CD4-positive, alpha-beta T cell treated with Interleukin-2 at 100 ng/mL for 4 hours (primary cell): ENCODE measurements at places on chromosomes 13 and 19.

- no peak for DNase-seq
Observed at GRCh38 chr13:36891752-36892151, 28.3 kb downstream of the SMAD9 start.

- DNase-seq = no peak
Observed at GRCh38 chr19:16940626-16941025, 51.8 kb downstream of the F2RL3 start.

DNA sequence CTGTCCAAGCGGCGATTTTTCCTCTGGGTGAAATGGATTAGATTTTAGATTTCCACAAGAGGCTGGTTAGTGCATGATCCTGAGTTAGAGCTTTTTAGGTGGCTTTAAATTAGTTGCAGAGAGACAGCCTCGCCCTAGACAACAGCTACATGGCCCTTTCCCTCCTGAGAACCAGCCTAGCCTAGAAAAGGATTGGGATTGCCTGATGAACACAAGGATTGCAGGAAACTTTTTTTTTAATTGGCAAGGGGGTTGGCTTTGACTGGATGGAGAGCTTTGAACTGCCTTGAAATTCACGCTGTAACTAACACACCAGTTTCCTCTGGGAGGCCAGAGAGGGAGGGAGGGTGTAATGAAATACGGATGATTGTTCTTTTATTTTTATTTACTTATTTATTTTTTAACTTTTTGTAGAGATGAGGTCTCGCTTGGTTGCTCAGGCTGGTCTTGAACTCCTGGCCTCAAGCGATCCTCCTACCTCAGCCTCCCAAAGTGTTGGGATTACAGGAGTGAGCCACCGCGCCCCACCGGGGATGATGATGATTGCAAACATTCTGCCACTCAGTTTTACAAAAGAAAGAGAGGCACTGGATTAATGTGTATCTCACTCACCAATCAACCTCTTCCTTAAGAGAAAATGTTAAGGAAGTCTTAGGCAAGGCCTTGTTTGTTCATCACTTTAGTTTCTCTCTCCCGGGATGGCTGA, 1.9 kb downstream of the LDLR start:
- no peak for DNase-seq

DNA sequence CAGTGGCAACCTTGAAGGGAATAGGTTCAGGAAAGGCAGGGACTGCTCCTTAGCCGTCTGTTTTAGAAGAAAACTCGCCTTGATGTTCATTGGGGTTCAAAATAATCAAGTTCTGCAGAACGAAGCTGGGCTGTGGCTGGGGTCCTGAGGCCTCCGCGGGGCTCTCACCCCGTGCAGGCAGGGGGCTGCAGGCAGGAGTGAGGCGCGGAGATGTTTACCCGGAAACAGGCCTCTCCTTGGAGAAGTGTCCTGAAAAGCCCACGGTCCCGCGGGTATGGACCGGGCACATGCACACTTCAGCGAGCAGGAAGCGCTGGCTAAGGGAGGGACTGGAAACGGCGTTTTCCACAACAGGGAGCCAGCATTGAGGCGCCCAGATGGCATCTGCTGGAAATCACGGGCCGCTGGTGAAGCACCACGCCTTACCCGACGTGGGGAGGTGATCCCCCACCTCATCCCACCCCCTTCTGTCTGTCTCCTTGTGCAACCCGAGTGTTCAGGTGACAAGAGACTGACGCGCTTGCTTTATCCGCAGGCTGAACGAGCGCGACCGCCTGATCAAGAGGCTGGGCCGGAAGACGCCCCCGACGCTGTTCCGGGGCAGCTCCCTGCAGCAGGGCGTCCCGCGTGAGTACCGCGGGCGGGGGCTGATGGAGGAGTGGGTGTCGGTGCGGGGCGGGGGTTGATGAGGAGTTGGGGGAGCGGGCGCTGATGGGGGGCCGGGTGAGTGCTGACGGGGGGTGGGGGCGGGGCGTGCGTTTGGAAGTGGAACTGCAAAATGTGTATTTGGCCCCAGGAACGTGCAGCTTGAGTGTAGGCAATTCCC, 39.6 kb downstream of the SHISA2 start:
- DNase-seq = peak; percentile 39

- peak; percentile 47 for DNase-seq
Observed at GRCh38 chr13:27533155-27533643, 82.8 kb upstream of the MTIF3 start.

DNA sequence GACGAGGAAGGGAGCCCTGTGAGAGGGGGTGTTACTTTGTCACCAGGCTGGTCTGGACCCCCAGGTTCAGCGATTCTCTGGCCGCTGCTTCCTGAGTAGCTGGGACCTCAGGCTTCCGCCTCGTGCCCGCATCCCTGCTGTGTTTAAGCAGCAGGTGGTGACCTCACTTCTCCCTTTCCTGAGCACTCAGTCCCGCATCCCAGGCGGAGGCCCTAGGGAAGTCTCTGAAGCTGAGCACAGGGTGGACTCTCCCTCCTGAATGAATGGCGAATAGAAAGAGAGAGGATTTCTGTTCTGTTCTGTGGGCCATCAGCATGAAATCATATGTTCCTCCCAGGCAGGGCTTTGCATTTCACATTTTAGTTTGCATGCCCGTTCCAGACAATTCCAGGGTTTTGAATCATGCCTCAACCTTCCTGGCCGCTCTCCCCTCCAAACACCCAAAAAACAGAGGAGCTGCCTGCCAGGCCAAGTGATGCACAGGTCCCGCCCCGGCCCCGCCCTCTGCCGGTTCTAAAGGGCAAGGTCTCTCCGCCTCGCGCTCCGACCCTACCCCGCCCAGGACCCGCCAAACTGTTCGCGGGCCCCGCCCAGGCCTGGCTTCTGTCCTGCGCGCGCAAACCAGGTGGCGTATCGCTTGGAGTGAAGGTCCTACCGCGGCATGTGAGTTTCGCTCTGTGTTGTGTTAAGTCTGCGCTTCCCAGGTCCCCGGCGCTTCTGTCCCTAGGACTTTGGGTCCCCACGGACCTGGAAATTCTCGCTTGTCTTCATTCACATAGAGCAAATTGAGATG, 35.1 kb upstream of the ZNF808 start:
- no peak for DNase-seq

DNA sequence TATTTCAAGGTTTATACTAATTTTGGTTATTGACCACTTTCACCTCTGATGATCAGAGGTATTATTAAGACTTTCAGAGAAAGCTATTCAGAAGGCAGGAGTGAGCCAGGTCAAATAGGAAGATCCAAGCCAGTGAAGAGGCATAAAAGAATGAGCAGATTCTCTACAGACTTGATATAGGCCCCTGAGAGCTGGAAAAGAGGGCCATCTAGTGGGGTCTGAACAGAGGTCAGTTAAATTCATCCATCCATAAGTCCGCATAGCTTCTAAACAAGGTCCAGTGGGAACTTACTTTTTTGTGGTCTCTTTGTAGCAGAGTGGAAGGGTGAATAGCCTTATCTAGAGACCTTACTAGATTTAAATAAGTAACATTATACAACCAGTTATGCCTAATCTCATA, 126.6 kb upstream of the UFM1 start:
- DNase-seq = no peak

- no peak for DNase-seq
Observed at GRCh38 chr13:44107357-44108121, 227.8 kb downstream of the LACC1 start.

DNA sequence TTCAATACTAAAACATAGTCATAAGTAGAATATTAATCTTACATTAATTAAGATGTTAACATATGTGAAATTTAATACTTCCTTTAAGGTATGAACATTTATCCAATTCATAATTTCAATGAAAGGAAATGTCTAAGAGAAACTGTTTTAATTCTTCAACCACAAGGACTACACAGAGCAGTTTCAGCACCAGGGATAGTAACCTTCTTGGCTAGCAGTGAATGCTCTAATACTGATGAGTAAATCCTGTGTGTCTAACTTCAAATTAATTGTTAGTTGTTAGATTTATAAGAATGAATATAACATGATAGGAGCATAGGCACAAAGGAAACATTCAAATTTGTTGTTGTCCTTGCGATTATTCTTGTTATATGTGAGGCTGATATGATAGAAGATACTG, 15.6 kb upstream of the NBEA start:
- DNase-seq = no peak

DNA sequence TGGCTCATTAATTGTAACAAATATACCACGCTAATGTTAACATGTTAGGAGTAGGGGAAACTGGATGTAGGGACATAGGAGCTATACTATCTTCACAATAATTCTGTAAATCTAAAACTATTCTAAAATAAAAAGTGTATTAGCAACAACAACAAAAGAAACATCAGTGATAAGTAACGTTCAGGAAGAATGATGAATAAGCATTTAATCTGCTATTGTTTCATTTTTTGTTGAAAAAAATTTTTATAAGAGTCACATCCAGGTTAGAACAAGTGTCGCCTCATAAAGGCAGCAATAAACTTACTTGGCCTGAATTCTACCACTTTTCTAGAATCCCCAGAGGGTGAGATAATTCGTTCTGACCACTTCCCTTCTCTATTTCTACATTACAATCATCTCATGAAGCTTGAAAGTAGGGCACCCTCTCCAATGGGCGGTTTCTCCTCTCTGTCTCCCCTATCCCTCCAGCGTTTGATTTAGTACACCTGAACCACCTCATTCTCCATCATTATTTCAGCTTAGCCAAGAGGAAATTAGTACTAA, 253.1 kb upstream of the IPO5 start:
- no peak for DNase-seq

GRCh38 chr19:1123885-1124677, 20.3 kb downstream of the GPX4 start:
- DNase-seq = no peak

DNA sequence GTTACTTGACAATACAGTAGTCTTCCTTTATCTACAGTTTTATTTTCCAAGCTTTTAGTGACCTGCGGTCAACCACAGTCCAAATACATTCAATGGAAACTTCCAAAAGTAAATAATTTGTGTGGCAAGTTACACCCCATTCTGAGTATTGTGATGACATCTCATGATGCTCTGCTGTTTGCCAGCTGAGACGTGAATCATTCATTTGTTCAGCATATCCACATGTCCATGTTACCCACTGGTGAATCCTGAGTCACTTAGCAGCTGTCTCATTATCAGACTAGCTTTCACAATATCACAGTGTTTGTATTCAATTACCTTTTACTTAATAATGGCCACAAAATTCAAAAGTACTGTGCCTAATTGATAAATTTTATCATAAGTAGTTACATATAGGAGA, 179.8 kb downstream of the PRR20E start:
- DNase-seq = no peak

- DNase-seq = no peak
Observed at GRCh38 chr19:13993590-13994300, 12.4 kb downstream of the RFX1 start.

GRCh38 chr13:94305033-94305432, 174.4 kb downstream of the DCT start:
- no peak for DNase-seq

GRCh38 chr19:43595605-43595998, 332 bp downstream of the IRGQ start:
- no peak for DNase-seq

GRCh38 chr19:48244281-48244680, 11.4 kb downstream of the CARD8 start:
- DNase-seq = peak; percentile 68

DNA sequence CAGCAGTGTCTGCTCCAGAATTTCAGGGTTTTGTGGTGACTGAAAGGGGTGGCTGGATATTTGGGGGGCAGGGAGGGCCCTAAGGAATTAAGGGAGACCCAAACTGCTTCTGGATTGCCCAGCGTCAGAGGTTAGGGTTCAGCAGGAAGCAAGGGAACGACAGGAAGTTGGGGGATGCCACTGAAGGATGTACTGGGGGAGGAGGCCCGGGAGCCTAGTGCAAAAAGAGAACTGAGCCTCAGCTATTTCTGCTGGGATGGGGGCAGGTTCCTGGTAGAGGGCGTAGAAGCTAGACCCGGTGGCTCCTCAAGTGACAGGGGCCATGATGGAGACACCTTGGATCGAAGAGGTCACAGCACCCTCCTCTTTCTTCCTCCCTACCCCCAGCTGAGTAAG, 1.1 kb downstream of the CYP2S1 start:
- no peak for DNase-seq

GRCh38 chr13:89363144-89363543, 1692.0 kb downstream of the SLITRK5 start:
- DNase-seq = no peak

- peak; percentile 55 for DNase-seq
Observed at GRCh38 chr19:1045247-1045603, 5.3 kb downstream of the ABCA7 start.

GRCh38 chr13:49110122-49110912, 109.8 kb upstream of the MLNR start:
- peak; percentile 74 for DNase-seq

GRCh38 chr19:34260771-34261173, 6.4 kb downstream of the GARRE1 start:
- no peak for DNase-seq

- DNase-seq = no peak
Observed at GRCh38 chr19:38650911-38651584, 3.6 kb downstream of the ACTN4 start.

DNA sequence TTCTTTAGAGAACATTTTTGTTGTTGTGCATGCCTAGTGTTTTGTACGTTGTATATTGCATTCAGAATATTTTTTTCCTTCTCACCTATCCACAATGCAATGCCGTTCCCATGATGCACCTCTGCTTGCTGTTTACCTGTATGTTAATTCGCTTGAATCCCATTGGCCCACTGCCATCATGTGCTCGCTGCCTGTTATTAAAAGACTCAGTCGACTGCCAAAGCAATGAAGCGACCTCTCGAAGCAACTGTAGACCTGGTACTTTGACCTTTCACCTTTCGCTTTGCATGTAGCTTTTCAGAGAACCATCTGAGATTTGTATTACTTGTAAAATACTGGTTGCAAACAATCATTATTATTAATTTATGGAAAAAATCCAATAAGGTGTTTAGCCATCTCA, 77.4 kb upstream of the RAP2A start:
- DNase-seq = no peak

- DNase-seq = no peak
Observed at GRCh38 chr13:27427641-27428040, 3.2 kb downstream of the GTF3A start.

DNA sequence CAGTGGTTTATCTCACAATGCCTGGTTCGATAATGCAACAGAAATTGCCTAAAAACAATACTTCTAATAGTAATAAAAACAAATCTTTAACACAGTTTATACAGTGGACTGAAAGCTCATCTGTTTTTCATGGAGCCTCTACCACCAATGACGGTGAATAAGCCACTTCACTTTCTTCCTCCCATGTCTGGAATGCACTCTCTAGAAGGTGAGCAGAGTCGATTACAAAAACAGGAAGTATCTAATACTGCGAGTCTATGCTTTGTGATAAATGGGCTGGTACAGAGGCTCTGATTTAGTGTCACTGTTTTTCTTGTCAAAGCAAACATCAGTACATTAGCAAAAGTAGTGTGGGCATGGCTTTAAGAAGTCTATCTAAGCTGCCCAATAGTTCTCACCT, 1348.6 kb upstream of the SLC10A2 start:
- no peak for DNase-seq

DNA sequence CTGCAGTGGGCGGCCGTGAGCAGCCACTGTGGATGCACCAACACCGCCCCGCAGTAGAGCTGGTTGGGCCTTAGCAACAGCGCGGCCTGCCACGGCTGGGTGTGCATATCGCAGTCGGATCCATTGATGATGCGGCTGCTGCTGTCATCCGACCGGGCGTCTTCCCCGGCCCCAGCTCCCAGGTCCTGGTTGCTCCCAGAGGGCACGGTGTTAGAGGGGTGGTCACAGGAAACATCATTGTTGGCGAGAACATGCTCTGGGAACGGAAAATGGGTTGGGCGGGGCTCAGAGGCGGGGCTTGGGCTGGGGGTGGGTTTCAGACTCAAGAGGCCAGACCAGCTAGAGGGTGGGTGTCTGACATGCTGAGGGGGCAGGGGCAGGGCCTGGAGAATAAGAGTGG, 3.0 kb downstream of the KLK5 start:
- no peak for DNase-seq

GRCh38 chr19:13747098-13747453, 17.2 kb upstream of the MRI1 start:
- no peak for DNase-seq
